ENCODE measurements at places on chromosomes 11 and 22. TPM values are rescaled to one million over a fixed set of nuclear protein-coding genes. Genes with fewer than 3 reads are reported as not detected.

DNA sequence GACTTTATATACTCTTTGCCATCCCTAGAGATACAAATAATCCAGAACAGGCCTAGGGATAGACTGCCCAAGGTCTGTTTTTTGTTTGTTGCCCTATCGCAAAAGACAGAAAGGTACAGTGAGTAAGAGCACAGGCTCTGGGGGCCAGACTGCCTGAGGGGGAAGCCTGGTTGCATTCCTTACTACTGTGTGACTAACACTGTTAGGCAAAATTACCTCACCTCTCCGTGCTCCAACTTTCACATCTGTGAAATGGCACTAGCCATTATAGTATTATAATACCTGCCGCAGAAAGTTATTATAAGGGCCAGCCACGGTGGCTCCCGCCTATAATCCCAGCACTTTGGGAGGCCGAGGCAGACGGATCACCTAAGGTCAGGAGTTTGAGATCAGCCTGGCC is 14.5 kb downstream of the SLC35F2 start:
- DNase-seq, result no peak

GRCh38 chr11:73469401-73469800 is 93.2 kb downstream of the RELT start:
- no peak for DNase-seq

CHADL gene
- total RNA-seq, result 29.7 TPM

- peak; percentile 16 for DNase-seq
Measured at GRCh38 chr11:69928121-69928520, 108.9 kb upstream of the FGF3 start.

- no peak for DNase-seq
Measured at GRCh38 chr22:23226497-23226850, 46.2 kb downstream of the BCR start.

- DNase-seq, result no peak
Measured at GRCh38 chr22:19868773-19869471, 14.2 kb upstream of the GNB1L start.

POTEH gene
- total RNA-seq, result not detected

DNA sequence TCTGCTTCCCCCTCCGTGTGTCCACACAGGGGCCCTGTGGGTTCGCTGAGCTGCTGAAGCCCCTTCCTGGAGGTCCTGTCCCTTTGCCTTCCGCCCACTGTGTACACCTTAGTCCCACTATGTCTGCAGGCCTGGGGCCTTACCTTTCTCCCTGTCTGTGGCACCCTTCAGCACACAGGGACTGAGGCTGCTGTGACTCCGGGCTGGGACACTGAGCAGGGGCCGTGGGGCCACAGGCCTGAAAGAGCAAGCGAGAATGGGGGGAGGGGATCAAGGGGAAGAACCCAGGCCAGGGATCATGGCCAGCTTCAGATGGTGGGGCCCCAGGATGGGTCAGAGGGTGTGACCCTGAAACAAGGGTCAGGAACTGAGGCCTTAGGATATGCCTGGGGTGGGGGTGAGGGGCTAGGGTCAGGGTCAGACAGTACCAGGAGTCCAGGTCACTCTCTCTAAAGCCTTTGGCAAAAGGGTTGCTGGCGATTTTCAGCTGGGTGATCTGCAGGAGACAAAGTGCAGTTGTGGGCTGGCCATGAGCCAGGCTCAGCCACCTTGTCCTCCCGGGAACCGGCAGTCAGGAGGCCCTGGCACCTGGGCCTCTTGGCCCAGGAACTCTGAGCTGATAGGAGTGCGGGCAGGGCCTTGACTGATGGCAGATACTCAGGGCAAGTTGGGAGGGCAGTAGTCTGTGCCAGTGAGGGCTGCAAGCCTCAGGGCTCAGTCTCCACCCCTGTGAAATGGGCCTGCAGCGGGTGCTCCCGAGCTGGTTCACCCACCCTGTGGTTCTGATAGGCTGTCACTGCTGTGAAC is 2.6 kb upstream of the NUDT8 start:
- no peak for DNase-seq

DNA sequence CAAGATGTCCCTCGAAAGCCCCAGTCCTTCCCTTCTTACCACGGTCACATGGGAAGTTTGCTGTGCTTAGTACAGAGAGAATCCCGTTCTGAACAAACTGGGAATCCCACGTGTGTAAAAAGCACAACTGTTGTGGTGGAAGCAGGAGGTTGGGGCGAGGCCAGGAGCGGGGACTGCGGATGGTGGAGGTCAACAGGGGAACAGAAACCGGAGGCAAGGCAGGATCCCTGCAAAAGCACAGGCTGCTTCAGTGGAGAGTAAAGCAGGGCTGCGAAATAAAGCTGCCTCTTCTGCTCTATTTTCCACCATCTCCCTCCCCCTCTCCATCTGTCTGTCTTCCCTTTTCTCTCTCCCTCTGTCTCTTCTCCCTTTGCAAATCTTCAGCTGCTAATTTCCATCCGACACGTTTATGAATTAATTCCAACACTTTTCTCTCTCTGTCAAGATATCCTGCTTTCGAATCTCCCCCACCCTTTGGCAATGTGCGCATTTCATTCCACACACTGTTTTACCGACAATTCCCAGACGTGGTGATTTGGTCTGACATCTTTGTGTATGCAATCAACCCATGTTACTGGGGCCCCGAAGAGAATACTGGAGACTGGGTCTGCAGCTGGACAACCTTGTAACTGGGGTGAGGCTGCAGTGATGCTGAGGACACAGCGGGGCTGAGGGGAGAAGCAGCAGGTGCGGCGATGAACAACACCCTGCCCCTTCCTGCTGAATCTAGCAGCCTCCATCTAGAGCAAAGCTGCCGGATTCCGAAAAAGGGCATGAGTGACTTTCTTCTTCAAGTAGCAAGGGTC is 571.8 kb downstream of the OPCML start:
- no peak for DNase-seq

TSSK2 gene
- not detected for total RNA-seq

F2 gene
- total RNA-seq, result not detected

SCT gene
- not detected for total RNA-seq

DNA sequence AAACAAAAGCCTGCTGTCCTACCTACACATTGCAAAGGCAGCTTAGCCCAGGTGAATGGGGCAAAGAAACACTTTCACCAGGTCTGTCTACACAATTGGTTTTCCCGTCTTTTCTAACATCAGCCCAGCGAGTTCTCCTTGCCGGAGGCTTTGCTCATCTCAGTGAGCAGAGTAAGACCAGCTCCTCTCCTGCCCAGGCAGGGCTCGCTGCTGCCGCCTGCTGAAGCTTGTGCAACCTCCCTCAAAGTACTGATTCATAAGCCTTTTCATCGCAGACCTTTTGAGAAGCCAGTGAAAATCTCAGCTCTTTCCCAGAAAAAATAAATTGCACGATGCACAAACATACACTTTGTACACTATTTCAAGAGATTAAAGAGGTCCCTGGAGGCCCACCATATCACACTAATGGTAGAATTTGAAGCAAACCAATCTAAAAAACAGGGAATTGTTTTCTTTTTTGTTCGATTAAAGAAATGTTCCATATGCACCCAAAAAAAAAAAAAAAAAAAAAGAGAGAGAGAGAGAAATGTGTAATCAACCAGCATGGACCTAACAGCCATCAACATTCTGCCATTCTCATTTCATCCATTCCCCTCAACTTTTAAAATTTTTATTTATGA is 328.1 kb upstream of the MPPED2 start:
- peak; percentile 77 for DNase-seq

DNA sequence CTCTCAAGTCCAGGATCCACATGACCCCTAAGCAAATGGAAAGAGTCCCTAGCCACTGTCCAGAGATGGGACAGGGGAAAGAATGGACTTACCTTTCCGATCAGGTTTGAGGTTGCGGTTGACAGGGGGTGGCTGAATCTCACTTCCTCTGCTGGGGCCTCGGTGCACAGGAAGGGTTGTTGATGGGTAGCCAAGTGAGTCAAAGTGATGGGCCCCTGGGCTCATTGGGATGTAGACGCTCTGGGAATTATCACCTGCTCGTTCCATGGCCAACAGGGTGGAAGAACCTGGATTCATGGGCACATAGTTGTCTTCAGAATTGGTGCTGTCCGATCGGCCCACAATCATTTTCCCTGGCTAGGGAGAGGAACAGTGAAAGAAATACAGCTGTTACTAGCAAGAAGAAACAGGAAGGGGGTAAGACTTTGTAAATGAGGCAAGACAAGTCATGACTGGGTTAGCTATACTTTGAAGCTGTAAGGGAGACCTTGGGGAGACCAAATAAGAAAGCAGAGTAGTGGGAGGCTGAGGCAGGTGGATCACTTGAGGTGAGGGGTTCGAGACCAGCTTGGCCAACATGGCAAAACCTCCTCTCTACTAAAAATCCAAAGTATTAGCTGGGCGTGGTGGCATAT is 34.7 kb downstream of the USP35 start:
- no peak for DNase-seq

DNA sequence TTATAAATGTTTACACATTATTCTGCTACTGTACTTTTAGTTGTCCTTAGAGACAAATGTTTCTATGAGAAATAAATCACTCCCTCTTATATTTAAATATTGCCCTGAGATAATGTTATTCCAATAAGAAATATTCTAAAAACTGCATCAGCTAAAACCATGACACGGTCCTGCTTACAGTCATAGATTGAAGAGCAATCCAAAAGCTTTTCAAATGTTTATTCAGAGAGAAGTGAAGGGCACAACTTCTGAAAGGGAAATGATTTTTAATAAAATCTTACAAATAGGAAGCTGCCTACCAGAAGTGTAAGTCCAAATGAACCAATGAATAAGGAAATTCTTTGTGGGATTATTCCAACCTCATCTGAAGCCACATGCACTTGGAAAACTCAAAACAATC is 49.2 kb downstream of the STK33 start:
- no peak for DNase-seq

GRCh38 chr22:20016734-20017621 is at the start of gene ARVCF:
Gene ARVCF (minus strand): TSS chr22:20016823. CDS start chr22:19990794, 26,029 bp downstream.
- peak; percentile 91 for DNase-seq

GRCh38 chr11:114430290-114430689 is 9.0 kb upstream of the REXO2 start:
- DNase-seq, result no peak

GRCh38 chr22:46774253-46774979 is 12.0 kb downstream of the TBC1D22A start:
- DNase-seq, result no peak

Measured in dorsolateral prefrontal cortex (tissue), 122 donors.